SJSA1 (cell line): ENCODE measurements at places on chromosomes 12 and 14.

DNA sequence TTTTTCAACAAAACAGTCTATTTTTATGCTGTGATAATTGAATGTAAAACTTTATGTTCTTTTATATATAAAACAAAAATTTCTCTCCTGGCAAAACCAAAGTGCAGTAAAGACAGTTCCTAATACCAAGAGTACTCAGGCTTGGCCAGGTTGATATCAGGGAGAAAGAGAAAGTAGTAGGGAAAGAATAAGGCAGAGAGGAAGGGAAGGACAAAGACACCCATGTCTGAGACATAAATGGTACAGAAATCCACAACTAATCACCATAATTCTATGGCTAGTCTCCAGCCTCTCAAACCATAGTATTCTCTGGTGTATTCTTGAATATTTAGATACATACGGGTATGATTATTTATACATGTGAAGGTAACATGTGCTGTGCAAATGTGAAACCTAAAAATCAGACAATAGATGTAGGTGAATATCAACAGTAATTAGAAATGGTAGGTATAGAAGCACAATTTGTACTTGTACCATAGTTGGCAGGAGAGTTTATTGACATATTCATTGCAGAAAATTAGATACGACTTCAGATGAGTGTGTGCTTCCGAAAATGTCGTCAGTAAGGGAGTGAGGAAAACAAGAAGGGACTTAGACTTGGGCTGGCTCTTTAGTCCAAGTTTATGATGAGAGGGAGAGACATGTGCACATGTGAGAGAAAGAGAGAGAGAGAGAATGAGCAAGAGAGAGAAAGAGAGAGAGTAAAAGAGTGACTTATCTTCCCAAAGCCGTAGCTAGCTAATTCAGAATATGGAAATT, 230.8 kb upstream of the NPAS3 start:
- no peak for DNase-seq

- DNase-seq, result peak; percentile 32
Observed at GRCh38 chr14:105859717-105860614, 333.6 kb downstream of the TMEM121 start.

DNA sequence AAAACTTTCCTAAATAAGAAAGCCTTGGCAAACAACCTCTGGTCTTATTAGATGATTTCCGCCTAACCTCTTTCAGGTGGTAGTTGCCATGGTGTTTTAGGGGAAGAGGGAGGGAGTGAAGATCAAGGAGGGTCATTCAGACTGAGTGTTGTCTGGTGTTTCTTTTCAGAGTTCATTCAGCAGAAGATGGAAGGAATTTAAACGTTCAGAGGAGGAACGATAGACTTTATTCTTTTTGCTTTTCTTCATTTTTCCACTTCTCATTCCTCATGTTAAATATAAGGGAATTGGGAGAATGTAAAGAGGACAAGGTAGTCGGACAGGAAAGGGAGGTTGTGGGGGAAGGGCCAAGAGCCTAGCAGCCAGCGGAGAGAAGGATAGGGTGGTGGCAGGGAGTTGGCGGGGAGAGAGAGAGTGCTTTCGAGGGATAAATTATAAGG, 17.4 kb upstream of the SALL2 start:
- no peak for DNase-seq

GRCh38 chr14:49940808-49941421, 48.0 kb downstream of the ARF6 start:
- no peak for DNase-seq

GRCh38 chr12:22082190-22082701, 36.2 kb downstream of the CMAS start:
- no peak for DNase-seq
